ENCODE measurements at places on chromosomes 3 and 15.

- DNase-seq, result no peak
Observed at GRCh38 chr3:107525644-107526305, 3.0 kb downstream of the BBX start.

GRCh38 chr3:42755681-42756578, 17.1 kb downstream of the CCDC13 start:
- no peak for DNase-seq

DNA sequence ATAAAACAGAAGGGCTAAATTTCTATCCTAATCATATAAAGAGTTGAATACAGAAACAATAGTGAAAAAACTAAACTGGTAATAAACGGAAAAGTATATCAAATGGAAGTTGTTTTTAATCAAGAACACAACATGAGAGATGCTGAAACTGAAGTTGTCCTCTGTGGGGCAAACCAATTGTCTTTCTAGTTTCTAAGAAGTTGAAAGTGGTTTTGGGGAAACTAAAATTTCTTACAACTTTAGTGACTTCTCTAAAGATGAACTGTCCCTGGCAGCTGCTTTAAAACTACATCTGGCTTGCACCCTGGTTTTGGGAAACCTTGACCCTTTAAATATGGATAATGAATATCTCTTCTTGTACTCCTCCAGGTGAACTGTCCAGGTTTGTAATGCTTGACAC, 155.6 kb downstream of the ADAM10 start:
- DNase-seq, result no peak

GRCh38 chr3:117107946-117108345, 398.4 kb downstream of the TUSC7 start:
- no peak for DNase-seq

GRCh38 chr3:8800016-8800415, 30.6 kb upstream of the OXTR start:
- no peak for DNase-seq

DNA sequence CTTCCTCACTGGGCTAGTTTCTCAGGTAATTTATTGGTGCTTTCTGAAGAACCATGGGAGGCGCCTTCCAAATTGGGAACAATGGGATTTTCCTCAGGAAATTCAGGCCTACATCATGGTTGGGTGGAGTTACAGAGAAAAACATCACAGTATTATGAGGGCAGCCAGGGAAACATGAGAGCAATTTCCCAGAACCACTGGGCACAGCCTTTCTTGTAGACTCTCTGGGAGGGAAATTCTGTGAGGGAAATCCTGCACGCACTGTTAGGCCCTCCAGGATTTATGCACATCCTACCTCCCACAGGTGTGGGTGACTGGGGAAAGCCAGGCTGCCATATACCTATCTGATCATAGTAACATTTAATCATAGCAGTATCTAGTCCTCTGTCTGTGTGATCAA, 13.2 kb downstream of the POPDC2 start:
- no peak for DNase-seq

GRCh38 chr15:41943543-41944312, 28.6 kb downstream of the EHD4 start:
- DNase-seq, result no peak

- DNase-seq, result no peak
Observed at GRCh38 chr3:166110102-166110501, 272.9 kb upstream of the BCHE start.

DNA sequence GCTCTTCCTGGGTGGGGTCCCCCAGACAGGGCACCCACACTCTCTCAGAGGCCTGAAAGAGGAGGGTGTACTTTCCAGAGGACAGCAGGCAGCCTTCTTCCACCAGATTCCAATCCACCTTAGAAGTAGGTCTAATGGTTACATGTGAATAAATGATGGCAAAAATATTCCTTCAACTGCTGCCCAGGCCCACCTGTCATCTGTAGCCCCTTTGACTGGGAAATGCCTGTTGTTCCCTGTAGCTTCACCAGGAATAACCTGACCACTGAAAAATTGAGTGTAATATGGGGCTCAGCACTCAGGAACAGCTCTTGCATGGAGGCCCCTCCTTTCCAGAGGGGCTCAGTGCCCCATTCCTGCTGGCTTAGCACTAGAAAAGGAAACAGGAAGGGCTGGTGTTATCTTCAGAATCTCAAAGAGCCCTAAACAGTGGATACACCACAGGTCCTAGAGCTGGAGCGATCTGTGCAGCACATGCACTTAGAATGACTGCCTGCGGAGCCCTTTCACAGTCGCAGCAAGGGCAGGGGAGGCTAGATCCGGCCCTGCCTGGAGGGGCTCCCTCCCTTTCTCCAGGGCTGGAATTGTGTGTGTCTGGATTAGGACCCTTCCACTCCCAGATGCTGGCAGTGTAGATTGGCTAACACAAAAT, 32.1 kb downstream of the SLC22A14 start:
- DNase-seq, result no peak

DNA sequence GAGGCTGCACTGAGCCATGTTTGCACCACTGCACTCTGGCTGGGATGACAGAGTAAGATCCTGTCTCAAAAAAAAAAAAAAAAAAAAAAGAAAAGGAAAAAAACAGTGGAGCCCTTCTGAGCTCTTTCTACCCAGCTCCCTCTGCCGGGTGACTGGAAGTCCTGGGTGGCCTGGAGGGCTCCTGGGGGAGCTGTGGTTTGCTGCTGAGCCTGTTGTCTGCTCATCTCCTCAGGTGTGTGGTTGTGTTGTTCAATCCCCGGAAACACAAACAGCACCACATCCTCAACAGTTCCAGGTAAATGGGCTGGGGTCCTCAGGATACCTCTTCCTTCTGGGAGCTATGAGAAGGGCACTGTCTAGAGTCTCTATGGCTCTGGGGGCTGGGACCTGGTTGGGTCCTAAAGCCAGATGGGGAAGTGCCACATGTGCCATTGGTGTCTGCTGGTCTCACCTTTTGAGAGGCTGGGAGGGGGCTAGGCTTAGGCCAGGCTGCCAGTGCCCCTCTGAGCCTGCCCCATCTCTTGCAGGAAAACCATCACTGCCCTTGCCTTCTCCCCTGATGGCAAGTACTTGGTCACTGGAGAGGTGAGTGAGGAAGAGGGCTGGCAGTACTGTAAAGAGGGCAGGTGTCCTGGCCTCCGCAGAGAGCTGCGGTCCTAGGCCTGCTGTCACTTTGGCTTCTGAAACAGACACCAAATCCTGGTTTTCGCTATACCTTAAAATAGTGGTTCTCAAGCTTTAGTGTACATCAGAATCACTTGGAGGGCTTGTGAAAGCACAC, 17.1 kb upstream of the JMJD7 start:
- no peak for DNase-seq

DNA sequence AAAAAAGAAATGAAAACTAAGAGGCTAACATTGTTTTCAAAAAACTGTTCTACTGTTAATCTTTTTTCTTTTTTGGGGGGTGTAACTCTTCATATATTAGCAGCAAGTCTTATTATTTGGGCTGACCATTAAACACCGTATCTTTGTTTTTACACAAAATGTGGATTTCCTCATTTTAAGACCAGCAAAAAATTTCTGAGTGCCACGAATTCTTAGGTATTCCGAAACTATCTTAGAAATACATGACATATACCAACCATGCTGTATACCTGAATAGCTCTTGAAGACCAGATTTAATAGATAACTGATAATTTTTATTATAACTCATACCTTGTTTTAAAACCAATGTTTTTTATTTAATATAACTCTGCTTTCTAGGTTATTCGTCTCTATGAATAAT, 620 bp upstream of the TTC23 start:
- DNase-seq, result no peak

DNA sequence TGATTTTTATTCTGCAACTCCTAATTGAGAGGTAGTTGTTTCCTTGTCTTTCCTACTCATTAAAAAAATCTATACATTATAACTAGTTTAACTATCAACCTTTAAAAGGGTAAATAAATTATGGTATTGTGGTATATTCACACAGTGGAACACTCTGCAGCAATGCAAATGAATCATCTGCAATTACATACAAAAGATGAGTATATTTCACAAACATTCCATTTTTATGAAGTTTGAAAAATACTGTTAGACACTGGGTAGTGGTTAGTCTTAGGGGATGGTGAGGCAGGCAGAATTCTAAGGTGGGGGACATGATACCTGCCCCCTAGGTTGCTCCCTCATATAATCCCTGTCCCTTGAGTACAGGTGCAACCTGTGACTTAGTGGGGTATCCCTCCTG, 44.0 kb upstream of the MAGI1 start:
- DNase-seq, result no peak

DNA sequence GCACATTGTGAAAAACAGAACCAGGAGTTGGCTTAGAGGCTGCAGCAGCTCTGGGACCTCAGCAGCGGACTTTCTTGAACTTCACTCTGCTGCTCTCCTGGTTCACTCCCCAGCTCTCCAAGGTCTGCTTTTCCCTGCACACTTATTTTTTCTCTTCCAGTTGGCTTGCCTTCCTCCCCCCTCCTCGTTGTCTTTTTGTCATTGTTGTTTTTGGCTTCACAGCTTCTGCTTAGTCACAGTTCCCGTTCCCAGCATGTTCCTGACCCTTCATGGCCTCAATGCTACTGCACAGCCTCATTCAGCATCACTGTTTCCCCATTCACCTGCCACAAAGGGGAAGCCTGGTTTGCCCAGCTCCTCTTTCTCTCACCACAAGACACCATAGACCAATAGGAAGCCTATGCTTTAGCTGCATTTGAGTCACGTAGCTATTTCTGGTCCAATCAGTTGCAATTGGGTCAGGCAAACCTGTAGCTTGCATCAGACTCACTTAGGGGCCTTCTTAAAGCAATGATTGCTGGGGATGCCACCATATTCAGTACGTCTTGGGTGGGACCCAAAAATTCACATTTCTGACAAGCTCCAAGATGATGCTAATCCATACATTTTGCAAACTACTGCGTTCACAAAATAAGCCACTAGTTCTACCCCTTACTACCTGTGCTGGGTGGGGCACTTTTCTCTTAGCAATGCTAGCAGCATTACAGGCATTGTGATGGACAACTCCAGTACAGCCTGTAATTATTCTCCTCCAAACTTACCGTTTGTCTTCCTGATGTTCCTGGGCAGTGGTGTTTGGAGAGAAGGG, 7.8 kb upstream of the SUMF1 start:
- DNase-seq, result no peak

DNA sequence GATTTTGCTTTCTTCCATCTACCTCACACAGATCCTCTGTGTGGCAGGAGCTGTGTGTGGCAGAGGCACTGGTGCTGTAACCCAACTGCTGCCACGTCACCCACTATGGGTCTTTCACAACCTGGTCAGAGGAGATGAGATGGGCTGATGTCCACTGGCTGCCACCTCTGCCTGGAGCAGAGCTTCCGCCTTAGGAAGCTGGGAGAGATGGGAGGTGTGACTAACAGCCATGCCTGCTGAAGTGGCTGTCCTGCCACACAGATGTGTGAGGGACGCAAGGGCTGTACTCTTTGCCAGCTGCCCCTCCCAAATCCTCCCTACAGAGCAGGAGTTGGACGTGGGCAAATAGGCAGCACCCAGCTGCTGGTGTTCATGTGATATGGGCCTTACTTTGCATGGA, 329.5 kb downstream of the GABRB3 start:
- DNase-seq, result no peak

DNA sequence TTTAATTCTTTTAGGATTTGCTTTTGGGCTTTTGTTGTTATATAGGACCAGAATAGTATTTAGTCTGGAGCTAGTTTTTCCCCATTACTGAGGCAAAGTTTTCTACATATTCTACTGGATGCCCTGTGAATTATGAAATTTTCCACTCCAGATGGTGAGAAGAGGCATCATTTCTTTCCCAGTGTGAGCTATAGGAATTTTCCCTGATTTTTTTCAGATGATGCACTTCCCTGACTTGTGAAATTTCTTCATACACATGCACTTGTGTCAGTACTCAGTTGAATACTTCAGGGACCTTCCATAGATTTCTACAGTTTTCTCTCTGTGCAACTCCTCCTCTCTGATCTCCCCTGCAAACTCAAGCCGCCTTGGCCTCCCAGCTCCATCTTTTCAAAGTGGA, 73.7 kb upstream of the SLCO2A1 start:
- DNase-seq, result no peak
